Fibroblast of mammary gland (primary cell): ENCODE measurements at places on chromosomes 6 and 20.
A peak's percentile ranks its signal among the peaks of the same experiment; 100 is the strongest.

- DNase-seq, result no peak
Measured at GRCh38 chr6:89948876-89949275, 54.6 kb downstream of the GJA10 start.

- DNase-seq, result no peak
Measured at GRCh38 chr20:53980031-53980465, 90.3 kb downstream of the BCAS1 start.

GRCh38 chr6:14711056-14711703 is 534.7 kb upstream of the JARID2 start:
- DNase-seq, result peak; percentile 96

GRCh38 chr6:100453701-100454521 is 10.8 kb downstream of the SIM1 start:
- no peak for DNase-seq

DNA sequence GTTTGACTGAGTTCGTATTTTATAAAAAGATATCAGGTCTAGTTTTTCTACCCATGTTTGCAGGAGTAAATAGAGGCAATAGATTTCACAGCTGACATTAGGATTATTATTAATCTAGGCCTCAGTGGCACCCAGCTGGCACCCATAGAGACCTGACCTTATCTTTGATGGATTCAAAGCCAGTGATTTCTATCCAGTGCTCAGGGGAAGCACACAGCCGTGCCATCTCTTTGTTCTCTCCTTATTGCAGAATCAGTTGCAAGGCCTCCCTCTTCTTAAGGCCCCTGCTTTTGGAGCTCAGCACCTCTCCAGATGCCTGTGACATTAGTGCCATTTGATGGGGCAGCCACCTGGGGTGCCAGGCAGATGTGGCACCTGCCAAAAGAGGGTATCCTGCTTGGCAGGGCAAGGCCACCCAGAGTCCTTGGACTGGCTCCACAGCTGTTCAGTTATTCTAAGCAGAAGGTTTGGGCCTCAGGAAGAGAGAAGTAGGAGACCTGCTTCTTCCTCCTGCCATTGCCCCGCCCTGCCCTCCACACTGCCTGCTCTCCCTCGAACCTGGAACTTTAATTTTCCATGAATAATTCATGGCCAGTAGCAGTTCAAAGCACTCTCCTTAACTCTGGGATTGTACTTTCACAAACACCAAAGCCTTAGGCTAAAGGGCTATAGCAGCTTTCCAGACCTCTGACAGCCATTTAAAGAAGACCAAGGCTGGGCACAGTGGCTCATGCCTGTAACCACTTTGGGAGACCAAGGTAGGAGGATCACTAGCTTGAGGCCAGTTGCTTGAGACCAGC is 206.3 kb downstream of the ZDHHC14 start:
- DNase-seq, result no peak

GRCh38 chr6:16136621-16137450 is 8.0 kb downstream of the MYLIP start:
- peak; percentile 91 for DNase-seq

- DNase-seq, result no peak
Measured at GRCh38 chr20:30949761-30950160, 307.7 kb upstream of the DEFB115 start.

GRCh38 chr6:155026022-155026705 is 31.0 kb downstream of the TIAM2 start:
- DNase-seq, result peak; percentile 97
